ENCODE measurements at places on chromosomes 7 and 10. TPM values are rescaled to one million over a fixed set of nuclear protein-coding genes. Genes with fewer than 3 reads are reported as not detected.
A peak's percentile ranks its signal among the peaks of the same experiment; 100 is the strongest.

- no peak for DNase-seq
Observed at GRCh38 chr10:64148607-64149006, 627.4 kb downstream of the REEP3 start.

DNA sequence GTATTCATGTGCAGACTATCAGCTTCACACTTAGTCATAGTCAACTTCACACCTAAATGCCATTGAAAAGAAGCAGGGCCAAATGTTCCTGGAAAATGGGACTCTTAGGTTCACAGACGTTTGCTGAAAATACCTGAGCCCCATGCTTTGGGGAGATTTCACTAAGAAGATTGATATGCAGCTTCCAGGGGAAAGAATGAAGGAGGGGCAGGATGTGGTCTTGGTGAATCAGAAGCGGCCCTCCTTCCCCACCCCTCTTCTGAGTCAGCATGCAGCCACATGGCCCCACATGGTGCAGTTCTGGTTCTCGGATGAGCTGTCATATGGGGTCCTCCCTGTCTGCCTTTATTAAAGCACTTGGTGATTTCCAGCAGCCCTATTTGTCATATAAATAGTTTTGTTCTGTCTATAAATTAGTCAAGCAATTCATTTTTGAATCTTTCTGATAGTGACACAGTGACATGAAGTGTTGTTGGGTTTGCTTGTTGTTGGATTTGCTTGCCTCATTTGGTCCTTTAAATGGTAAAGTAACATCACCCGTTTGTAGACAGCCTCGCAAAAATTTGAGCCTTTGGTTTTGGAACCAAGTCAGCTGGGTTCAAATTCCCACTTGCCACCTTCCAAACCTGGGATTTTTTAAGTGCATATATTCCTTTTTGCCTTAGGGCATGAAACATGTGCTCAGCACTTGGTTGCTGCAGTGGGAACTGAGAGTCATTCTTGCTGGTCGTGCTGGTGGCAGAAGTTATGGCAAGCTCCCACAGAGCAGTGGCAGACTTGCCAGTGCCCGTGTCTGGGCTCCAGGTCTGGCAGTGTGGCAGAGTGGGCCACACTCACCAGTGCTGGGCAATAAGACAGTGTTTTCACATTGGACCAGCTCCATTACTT, 68.1 kb upstream of the CDK6 start:
- peak; percentile 60 for DNase-seq

- DNase-seq = no peak
Observed at GRCh38 chr7:106059556-106059955, 52.6 kb downstream of the SYPL1 start.

The SYNPO2L gene
- not detected for total RNA-seq

The TMEM176B gene
- total RNA-seq = not detected

- no peak for DNase-seq
Observed at GRCh38 chr10:98427011-98427515, 12.1 kb upstream of the PYROXD2 start.

- no peak for DNase-seq
Observed at GRCh38 chr10:51366044-51366443, 291.8 kb downstream of the PRKG1 start.

- no peak for DNase-seq
Observed at GRCh38 chr10:69898524-69898923, 96.8 kb downstream of the COL13A1 start.
